ENCODE measurements at places on chromosomes 6 and 20.

DNA sequence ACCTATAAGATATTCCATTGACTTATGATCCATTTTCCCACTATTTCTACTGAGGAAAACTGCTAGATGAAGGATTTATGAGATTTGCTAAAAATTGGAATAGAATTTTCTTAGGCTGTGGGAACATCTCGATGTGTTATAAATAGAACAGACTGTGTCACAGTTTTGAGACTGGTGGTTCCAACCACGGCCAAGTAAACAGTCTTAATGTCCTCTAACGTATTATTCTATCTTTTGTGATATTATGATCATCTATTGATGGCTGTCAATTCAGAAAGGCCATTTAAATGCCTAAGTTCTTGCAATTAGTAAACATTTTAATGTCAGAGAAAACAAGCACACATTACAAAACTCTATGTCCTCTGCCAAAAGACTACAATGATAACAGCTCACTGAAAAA, 71.5 kb upstream of the PLN start:
- DNase-seq, result no peak

GRCh38 chr20:32823078-32823477, 3.3 kb downstream of the MAPRE1 start:
- DNase-seq, result no peak

DNA sequence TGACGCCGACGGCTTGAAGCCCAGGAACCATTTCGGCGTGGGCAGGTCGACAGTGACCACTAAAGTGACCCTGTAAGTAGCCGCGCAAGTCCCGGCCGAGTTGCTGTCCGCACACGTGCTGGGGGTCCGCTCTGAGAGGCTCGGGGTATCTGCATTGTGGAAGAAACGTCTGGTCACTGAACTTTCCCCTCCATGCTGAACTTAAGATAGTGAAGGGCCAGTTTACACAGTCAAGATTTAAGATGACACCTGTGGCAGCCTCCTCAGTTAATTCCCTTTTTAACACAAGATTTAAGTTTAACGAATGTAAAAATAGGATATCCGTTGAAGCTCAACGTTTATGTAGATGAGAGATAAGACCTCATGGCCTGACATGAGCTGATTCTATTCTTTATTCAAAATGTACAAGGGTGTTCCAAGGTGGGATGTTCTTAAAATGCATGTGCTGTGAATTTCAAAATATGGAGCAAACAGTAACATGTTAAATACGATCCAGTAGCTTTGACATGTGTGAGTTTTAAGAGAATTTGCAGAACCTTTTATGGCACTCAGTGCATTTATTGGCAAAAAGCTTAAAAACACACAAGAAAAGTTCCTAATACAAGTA, 116.2 kb downstream of the RTN4IP1 start:
- no peak for DNase-seq

DNA sequence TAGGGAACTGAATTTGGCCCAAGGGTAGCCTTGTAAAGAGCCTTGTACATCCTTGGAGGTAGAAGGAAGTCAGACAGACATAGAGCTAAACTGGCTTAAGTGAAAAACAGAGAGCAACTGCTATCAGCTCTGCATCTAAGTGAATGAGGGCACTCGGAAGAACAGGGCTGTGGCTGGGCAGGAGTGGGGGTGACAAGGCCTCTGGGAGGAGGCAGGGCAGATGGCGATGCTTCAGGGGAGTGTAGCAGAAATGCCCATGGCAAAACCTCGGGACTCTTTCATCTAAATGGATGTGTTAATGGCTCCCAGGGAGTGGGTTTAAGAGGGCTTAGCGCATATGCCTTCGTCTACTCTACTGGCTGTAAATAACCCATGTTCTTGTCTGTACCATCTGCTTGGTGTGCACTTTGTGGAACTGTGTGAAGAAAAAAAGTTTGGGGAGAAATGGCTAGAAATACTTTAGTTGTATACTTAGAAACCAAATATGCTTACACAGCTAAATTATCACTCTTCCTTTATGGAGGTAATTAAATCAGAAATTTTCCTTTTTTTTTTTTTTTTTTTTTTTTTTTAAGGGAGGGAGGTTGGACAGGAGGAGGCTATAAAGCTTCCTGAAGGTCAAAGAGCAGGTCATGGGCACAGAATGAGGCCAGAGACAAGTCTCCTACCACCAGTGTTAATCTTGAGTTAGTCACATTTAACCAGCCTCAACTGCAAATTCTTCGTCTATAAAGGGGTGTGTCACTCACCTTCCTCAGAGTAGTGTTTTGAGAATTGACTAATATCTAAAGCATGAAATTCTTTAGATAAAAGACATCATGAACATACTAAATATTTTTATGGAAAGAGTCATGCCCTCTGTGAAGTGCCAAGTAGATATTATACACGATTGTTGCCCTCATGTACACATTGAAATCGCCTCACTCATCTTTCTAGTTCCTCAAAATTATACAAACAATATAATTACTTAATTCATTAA, 60.9 kb downstream of the FYN start:
- no peak for DNase-seq

GRCh38 chr20:12798286-12798685, 210.5 kb upstream of the SPTLC3 start:
- DNase-seq, result peak; percentile 26

DNA sequence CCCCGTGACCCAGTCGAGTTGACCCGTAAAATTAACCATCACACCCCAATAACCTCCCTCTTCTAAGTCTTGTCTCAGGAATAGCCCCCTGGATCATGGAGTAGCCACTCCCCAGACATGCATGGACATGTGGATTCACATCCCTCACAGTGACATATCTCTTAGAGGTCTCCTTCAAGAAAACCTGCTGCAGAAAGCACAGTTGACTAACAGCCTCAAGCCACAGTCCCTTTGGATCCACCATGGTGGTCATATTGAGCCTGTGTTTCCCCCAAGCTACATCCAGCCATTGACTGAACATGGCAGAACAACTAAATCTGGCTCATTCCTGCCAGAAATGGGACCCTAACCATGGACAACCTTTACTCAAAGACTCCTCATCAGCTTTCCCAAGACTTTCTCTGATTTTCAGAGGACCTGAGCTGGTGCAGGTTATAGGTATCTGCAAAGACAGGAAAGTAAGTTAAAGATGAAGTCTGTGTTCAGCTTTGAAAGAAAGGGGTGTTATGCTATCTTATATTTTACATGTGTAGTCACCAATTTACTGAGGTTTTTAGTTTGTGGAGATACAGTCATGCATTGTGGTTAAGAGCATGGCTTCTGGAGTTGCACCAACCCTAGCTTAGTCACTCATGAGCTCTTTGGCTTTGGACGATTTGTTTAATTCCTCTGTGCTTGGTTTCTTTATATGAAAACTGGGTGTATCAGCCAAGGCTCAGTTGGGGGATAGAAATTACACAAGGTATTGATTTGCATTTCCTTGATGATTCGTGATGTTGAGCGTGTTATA, 219.1 kb downstream of the MYLK4 start:
- no peak for DNase-seq

GRCh38 chr6:16335176-16335575, 96.8 kb downstream of the GMPR start:
- DNase-seq, result no peak

GRCh38 chr6:133033263-133033662, 207.9 kb upstream of the EYA4 start:
- no peak for DNase-seq

DNA sequence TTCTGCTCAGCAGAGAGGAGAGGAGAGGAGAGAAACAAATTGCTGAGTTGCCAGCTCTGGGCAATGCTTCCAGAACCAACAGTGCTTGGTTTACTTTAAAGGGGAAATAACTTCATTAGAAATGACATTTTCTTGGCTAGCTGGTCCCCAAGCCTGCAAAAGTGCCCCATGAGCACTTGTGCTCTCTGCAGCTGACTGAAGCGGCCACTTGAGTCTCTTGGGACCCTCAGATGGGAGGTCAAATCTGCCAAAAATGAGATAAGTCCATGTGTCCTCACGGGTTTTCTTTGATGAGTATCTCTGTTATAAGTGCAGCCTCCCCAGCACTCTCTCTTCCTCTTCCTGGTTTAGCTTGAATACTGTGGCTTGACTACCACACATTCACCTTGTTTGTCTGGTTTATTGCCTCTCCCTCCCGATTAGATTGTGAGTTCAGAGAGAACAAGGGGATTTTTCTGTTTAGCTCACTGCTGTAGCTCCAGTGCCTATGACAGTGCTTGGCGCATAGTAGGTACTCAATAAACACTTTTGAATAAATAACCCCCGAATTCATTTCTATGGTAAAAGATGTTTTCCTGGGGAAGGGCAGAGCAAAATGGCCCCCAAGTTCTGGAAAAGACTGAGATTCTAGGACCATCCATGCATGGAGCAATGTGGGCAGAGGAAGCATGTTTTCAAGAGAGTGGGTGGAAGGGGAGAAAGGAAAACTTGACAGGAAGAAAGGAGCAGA, 7.0 kb upstream of the RIN2 start:
- DNase-seq, result no peak

DNA sequence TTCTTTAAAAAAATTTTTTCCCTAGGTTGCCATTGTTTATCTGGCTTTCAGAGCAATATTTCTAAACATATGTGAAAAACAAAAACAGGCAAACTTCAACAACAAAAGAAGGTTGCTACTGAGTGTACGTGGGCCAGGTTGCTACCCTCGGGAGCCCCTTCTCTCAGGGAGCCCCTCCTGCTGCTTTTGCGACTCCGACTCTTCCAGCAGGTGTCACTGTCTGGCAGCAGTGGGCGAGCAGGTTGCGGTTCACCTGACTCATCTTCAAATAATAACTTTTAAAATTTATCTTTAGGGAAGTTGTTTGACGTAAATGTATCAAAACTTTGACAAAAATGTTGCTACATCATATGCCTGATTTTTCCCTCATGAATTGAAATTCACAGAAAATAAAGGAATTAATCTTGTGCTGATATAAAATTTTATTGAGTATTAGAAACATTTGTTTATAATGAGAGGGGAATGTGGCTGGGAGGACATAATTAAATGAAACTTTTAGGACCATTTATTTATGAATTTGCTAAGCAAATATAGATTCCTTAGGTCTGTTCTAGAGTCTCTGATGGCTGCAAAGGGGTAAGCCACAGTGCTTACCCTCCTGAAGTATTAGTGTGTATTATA, 138.8 kb downstream of the HIVEP1 start:
- peak; percentile 70 for DNase-seq

GRCh38 chr20:50308513-50309279, 118.1 kb downstream of the CEBPB start:
- peak; percentile 45 for DNase-seq

DNA sequence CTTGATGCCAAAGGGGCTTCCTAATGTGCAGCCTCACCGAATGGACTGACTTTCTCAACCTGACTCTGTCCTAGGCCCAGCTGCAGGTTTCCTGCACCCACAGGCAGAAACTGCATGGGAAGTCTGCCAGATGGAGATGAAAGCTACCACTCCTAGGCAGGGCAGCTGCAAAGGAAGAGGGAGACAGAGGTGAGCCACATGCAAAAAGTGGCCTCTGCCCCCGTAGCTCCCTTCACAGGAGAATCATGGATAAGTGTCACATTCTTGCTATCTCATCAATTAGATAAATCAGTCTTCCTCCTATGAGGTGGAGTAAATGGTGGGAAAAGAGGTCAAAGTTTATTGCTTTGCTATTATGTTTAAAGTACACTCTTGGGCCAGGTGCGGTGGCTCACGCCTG, 191.3 kb downstream of the ALDH8A1 start:
- no peak for DNase-seq

GRCh38 chr6:16109659-16110305, 19.1 kb upstream of the MYLIP start:
- no peak for DNase-seq

- no peak for DNase-seq
These were observed 55.9 kb upstream of the LOC128125822 start for GRCh38 chr6:63516186-63516944.

- peak; percentile 67 for DNase-seq
These were observed at the start of gene KHDRBS2 for GRCh38 chr6:62285612-62286469. KHDRBS2 (minus strand) TSS chr6:62286225.

- no peak for DNase-seq
These were observed 105.9 kb downstream of the PRDM13 start for GRCh38 chr6:99712519-99712918.

GRCh38 chr6:33752646-33753015, 5.9 kb upstream of the IP6K3 start:
- no peak for DNase-seq

GRCh38 chr20:19120569-19120968, 91.9 kb upstream of the SLC24A3 start:
- DNase-seq, result no peak

- peak; percentile 67 for DNase-seq
These were observed 132.2 kb downstream of the GPX5 start for GRCh38 chr6:28657769-28658465.

- no peak for DNase-seq
These were observed 211.8 kb downstream of the QKI start for GRCh38 chr6:163626073-163626867.

- no peak for DNase-seq
These were observed 129.0 kb downstream of the EDN3 start for GRCh38 chr20:59429396-59429795.

GRCh38 chr20:48041078-48041780, 255.9 kb upstream of the SULF2 start:
- DNase-seq, result no peak

GRCh38 chr6:102902471-102902870, 1509.0 kb downstream of the GRIK2 start:
- no peak for DNase-seq

DNA sequence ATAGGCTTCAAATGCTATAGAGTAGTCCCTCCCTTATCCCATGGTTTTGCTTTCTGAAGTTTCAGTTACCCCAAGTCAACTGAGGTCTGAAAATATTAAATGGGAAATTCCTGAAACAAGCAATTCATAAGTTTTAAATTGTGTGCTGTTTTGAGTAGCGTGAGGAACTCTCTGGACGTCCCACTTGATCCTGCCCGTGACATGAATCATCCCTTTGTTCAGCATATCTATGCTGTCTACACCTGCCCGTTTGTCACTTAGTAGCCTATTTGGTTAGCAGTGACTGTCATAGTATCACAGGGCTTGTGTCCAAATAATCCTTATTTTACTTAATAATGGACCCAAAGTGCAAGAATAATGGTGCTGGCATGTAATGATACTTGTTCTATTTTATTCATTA, 5.0 kb downstream of the PCMT1 start:
- no peak for DNase-seq

- no peak for DNase-seq
These were observed 1026.1 kb downstream of the KIF16B start for GRCh38 chr20:15547119-15547518.

DNA sequence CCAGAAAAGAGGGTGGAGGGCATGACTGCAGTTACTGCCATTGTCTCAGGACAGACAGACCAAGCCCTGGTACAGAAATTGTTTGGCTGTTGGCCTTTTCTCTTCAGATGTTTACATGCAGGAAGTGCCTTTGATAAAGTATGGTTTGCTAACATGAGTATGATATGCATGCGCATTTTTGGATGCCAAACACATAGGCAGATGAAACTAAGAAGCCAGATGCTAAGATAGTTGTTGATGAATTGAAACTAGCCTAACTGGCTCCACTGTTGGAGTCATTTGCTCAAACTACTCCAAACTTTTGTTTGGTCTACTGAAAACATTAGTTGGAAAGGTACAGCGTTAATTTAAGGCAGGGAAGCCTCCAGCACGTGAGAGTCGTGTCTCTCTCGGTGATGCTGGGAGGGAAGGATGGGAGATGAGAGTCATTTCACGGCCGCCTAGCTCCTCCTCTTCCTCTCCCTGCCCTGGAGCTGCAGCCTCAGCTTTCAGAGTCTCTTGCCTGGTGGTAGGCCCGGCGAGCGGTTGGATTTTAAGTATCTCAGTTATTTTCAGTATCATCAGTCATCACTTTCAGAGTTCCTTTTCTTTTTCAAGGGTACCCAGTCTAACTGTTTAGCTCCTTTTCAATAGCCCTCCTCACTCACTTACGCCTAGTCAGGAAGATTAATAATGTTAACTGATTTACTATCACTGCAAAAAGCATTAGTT, 29.7 kb downstream of the RREB1 start:
- DNase-seq, result no peak

- no peak for DNase-seq
These were observed 82.8 kb downstream of the CCDC170 start for GRCh38 chr6:151576633-151577032.

All from WTC11 (cell line).